ENCODE measurements at places on chromosomes 16 and 17.

DNA sequence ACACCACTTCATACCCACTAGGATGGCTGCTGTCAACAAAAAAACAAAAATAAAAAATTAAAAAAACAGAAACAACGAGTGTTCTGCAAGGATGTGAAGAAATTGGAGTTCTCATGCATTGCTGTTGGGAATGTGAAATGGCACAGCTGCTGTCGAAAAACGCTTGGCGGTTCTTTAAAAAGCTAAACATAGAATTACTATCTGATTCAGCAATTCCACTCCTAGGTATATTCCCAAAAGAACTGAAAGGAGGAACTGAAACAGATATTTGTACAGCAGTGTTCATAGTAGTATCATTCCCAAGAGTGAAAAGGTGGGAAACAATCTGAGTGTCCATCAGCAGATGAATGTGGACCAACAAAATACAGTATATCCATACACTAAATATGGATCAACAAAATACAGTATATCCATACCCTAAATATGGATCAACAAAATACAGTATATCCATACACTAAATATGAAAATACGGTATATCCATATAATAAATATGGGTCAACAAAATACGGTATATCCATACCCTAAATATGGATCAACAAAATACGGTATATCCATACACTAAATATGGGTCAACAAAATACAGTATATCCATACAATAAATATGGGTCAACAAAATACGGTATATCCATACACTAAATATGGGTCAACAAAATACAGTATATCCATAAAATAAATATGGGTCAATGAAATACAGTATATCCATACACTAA lies 8.7 kb downstream of the METTL16 start:
- DNase-seq: no peak

- DNase-seq: no peak
Measured at GRCh38 chr17:63961355-63962212, 11.1 kb downstream of the SCN4A start.

DNA sequence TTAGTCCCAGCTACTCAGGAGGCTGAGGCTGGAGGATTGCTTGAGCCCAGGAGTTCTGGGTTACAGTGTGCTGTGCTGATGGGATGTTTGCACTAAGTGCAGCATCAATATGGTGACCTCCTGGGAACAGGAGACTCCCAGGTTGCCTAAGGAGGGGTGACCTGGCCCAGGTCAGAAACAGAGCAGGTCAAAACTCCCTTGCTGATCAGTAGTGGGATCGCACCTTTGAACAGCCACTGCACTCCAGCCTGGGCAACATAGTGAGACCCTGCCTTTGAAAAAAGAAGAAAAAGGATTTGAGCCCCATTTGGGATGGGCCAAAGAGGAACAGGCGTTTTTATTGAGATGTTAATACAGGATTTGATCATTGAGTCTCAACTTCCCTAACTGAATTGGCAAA lies 30.6 kb downstream of the CLUH start:
- DNase-seq: peak; percentile 59

GRCh38 chr16:71594000-71594646 lies 17.2 kb upstream of the TAT start:
- no peak for DNase-seq

- no peak for DNase-seq
Measured at GRCh38 chr16:89453501-89454321, 36.6 kb downstream of the ANKRD11 start.

GRCh38 chr17:5203178-5203907 lies 11.7 kb upstream of the ZNF594 start:
- no peak for DNase-seq

DNA sequence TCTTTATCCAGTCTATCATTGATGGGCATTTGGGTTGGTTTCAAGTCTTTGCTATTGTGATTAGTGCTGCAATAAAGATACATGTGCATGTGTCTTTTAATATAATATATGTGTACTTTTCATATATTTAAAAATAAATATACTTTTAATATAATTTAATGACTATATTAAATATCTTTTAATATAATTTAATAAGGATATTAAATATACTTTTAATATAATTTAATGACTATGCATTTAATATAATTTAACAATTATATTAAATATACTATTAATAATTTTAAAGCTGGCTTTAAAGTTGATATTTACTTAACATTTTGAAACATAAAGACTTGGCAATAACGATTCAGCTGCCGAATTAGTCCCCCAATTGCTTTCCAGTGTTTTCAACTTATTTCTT lies 1.2 kb downstream of the CCL23 start:
- DNase-seq: no peak

GRCh38 chr17:29567304-29567553 lies 392 bp upstream of the ABHD15 start:
- DNase-seq: no peak

DNA sequence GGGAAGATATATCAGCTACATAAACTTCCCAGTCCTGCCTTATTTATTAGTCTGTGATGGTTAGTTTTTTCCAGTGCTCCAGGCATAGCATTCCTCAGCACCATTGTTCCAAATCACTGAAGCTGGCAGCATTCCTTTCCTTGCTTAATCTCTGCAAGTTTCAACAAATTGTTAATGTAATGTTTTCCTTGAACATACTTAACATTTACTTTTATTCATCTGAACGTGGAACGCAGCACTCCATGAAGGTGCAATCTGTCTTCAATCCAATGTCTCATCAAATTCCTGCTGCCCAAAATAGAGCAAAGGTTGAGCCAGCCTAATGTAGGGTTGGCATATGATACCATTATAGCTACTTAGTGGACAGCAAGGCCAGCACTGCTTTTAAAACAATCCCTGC lies 441.1 kb upstream of the RBFOX1 start:
- no peak for DNase-seq

DNA sequence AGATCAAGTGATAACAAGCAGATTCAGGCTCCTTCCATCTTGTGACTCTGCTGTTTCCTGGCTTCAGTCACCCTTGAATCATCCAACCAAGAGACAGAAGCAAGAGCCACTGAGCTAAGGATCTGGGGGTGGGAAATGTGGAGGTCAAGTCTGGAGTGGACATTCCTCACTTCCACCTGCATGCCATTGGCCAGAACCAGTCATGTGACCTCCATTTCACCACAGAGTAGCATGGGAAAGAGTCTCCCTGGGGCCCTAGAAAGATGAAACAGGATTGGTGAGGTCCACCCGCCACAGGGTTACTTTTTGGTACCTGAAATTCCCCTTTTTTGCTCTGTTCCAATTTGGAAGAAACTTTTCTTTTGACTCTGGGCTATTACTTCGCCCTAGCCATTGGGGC lies 1006.0 kb upstream of the EEF2KMT start:
- DNase-seq: no peak

GRCh38 chr17:81049973-81050551 lies 15.1 kb downstream of the BAIAP2 start:
- DNase-seq: no peak

GRCh38 chr17:36198831-36199465 lies 2.4 kb upstream of the CCL3L1 start:
- DNase-seq: peak; percentile 78

DNA sequence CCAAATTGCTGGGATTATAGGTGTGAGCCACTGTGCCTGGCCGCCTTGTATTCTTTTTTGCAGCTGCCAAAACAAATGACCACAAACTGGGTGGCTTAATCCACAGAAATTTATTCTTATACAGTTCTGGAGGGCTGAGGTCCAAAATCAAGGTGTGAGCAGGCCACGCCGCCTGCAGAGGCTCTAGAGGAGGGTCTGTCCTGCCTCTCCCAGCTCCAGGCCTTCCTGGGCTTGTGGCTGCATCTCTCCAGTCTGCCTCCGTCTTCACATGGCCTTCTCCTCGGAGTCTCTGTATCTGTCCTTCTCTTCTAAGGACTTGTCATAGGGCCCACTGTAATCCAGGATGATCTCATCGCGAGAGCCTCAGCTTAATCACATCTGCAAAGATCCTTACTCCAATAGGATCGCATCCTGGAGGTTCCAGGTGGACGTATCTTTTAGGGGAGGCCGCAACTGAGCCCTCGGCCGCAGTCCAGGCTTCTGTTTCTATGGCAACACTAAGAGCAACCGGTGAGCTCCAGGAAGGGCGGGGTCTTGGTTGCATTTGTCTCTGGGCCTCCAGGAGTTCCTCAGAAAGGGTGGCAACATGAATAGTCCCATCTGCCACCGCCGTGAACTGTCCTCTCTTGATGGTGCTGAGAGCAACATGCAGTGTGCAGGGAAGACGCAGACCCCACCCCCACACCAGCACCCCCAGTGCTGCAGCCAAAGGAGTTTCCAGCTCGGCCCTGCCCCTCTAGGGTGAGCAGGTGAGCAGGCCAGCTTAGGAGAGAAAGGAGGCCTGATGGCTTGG lies 29.5 kb upstream of the CREBBP start:
- no peak for DNase-seq

DNA sequence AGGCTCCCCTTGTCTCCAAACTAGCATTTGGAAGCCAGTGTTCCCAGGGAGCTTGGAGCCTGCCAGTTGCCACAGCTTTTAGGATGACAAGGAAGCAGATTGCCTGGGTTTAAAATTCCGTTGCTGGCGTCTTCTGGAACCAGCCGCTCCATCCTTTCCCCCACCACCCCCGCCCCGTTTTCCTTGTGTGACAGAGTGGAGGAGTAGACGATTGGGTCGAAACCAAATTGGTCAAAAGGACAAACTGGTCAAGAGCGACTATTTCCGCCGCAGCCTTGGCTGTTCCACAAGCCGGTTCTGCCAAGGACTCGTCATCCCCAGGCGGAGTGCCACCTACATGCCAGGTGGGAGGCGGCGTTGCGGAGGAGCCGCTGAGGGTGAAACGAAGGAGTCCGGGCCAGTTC lies 91.1 kb downstream of the RPA1 start:
- no peak for DNase-seq

GRCh38 chr17:55434721-55435120 lies 13.1 kb upstream of the MMD start:
- no peak for DNase-seq

- no peak for DNase-seq
Measured at GRCh38 chr16:30570636-30571444, 674 bp downstream of the ZNF688 start.

GRCh38 chr17:70239391-70239826 lies 70.1 kb downstream of the KCNJ2 start:
- DNase-seq: no peak

- no peak for DNase-seq
Measured at GRCh38 chr17:51585514-51586104, 325.3 kb downstream of the UTP18 start.

GRCh38 chr16:81564421-81564911 lies 119.9 kb downstream of the CMIP start:
- no peak for DNase-seq

GRCh38 chr17:79982986-79983385 lies 52.7 kb downstream of the TBC1D16 start:
- DNase-seq: no peak

- no peak for DNase-seq
Measured at GRCh38 chr17:20043021-20043420, 33.9 kb downstream of the SPECC1 start.

DNA sequence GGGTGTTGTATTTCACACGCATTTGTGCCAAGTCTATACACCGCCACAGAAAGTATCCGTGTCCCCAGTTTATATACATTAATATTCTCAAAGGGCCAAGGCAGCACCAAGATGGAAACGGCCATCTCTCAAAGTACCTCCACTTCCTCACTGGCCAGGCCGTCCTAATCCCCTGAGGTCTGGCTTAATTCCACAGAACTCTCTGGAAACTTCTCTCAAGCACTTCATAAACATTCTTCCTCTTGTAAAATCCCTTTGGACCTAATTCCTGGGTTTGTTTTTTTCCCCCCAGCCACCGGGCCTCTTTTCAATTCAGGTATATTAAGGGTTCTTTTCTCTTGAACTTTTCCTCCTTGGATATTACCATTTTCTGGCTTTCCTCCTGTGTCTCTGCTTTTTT lies 5.1 kb upstream of the ERN1 start:
- DNase-seq: no peak

GRCh38 chr17:1865252-1866037 lies 35.6 kb downstream of the RPA1 start:
- peak; percentile 57 for DNase-seq

DNA sequence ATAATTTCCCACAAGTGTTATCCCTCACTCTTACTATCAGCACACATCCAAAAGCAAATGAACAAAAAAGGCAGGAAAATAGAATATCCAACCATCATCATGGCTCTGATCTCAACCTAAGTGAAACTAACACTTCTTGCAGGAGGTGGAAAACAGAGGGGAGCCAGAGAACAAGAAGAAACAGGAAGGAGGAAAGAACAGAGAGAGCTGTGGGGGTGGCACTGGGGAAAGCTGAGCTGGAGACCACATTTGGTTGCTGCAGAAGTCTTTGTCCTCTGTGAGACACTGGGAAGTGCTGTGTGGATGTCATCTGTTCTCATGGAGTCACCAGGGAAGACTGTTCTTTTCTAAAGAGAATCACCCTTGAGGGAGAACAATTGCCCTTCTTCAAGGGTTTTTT lies 34.7 kb downstream of the GRB7 start:
- no peak for DNase-seq

DNA sequence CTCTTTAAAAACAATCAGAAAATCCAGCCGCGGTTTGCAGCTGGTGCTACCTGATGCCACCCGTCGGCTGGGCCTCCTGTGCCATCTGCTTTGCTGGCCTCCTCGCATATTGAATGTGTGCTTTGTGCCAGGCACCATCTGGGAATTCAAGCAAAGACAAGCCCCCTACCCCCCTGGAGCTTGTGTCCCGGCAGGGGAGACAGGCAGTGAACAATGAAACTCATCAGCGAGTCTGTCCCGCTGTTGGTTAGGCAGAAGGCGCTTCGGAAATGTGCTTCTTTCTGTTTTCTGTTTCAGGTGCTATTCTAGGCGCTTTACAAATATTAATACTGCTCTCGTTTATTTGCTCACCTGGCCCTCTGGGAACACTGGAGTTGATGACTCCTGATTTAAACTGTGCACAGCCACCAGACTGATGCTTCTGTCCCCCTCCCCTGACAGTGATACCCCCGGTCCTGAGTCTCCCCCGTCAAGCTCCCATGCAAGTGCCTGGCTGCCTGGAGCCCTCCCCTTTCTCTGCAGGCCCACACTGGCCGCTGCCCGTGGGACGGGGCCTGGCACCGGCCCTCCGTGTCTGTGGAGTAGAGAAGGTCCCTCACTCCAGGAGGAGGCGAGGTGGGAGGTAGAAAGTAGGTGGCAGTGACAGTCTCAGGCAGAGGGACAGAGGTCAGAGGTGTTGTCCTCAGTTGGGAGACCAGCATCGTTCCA lies 126.1 kb upstream of the PLCG2 start:
- DNase-seq: no peak

GRCh38 chr17:15180121-15180561 lies 85.0 kb downstream of the PMP22 start:
- no peak for DNase-seq
